ENCODE measurements at places on chromosomes 5 and 9. TPM values are rescaled to one million over a fixed set of nuclear protein-coding genes. Genes with fewer than 3 reads are reported as not detected.

The CARD9 gene
- 0.65 TPM for total RNA-seq

The EGFLAM gene
- total RNA-seq = under 0.01 TPM

The LSM11 gene
- 8.2 TPM for total RNA-seq

The OR1Q1 gene
- total RNA-seq = not detected

The PLAA gene
- total RNA-seq = 42.8 TPM

The WWC1 gene
- not detected for total RNA-seq

The STK10 gene
- 44.7 TPM for total RNA-seq

The LRRC19 gene
- not detected for total RNA-seq

The SLC36A2 gene
- not detected for total RNA-seq

The LCP2 gene
- total RNA-seq = not detected

The PCA3 gene
- 0.29 TPM for total RNA-seq

The GRM6 gene
- total RNA-seq = not detected

The INSYN2B gene
- 52.3 TPM for total RNA-seq

The CDHR2 gene
- total RNA-seq = not detected
